Dermis lymphatic vessel endothelial cell (primary cell): ENCODE measurements at places on chromosomes 6 and 20. TPM values are rescaled to one million over a fixed set of nuclear protein-coding genes. Genes with fewer than 3 reads are reported as not detected.

The CASP8AP2 gene
- 11.4 and 13.2 TPM in 2 replicates for total RNA-seq

The SEL1L2 gene
- not detected in 2 replicates for total RNA-seq

The GGTLC1 gene
- not detected in 2 replicates for total RNA-seq

The SLC2A10 gene
- 6.9 and 7.6 TPM in 2 replicates for total RNA-seq

The PDYN gene
- total RNA-seq = not detected in 2 replicates

The KHDC1L gene
- not detected in 2 replicates for total RNA-seq

The CYB5R4 gene
- 4.5 and 4.9 TPM in 2 replicates for total RNA-seq

The ZBTB46 gene
- 78.5 and 87.3 TPM in 2 replicates for total RNA-seq

The TRIM10 gene
- not detected in 2 replicates for total RNA-seq

The ANKRD60 gene
- not detected in 2 replicates for total RNA-seq

The ULBP3 gene
- total RNA-seq = 4.1 and 5.0 TPM in 2 replicates

The TAGAP gene
- total RNA-seq = not detected in 2 replicates

The ANGPT4 gene
- total RNA-seq = not detected in 2 replicates

The COL11A2 gene
- total RNA-seq = 0.26 and 0.33 TPM in 2 replicates

The AGPAT1 gene
- total RNA-seq = 7.9 and 8.1 TPM in 2 replicates

The ECI2 gene
- 64.5 and 82.8 TPM in 2 replicates for total RNA-seq

The C20orf202 gene
- under 0.01 and 0.17 TPM in 2 replicates for total RNA-seq

The TMEM14C gene
- total RNA-seq = 89.7 and 147 TPM in 2 replicates

The GPR6 gene
- not detected in 2 replicates for total RNA-seq

The EYS gene
- not detected in 2 replicates for total RNA-seq

The TFAP2D gene
- not detected in 2 replicates for total RNA-seq

The MC3R gene
- not detected in 2 replicates for total RNA-seq

The EPPIN gene
- total RNA-seq = not detected in 2 replicates
